ENCODE measurements at places on chromosomes 1 and 21.

DNA sequence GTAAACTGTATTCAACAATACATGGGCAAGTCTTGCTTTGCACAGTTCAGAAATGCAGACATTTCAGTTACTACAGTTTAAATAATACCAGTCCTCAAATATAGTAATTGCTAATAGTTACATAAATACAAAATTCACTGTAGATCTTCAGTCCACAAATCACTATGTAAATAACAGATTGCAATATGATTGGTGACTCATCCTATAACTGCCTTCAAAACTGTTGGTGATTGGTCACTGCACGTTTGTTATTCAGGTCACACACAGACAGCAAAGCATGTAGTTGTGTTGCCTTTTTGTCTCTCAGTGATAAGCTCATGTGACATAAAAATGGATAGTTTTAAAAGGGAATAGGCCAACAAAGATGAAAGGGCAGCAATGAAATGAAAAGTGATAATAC lies 186.5 kb upstream of the CTTNBP2NL start:
- no peak for DNase-seq

DNA sequence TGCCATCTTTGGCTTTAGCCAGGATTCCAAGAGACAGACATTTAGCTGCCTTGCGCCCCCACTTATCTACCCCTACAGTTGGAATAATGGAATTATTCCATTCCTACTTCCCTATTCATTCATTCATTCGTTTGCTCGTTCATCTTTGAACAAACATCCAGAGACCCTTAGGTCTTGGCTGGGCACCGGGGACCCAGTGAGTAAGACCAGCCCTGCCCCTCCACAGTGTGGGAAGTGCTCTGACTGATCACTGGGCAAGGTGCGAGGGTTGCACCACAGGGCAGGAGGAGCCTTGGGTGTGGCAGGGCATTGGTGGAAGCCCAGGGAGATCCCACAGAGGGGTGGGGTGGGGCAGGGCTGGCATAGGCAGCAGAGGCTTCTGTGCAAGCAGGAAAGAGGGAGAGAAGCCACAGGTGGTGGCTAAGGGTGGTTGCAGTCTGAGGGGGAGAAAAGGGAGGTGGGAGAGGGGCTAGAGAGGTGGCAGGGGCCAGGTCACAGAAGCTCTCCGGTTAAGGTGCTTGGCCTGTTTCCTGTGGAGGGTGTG lies 35.0 kb upstream of the TMEM61 start:
- no peak for DNase-seq

DNA sequence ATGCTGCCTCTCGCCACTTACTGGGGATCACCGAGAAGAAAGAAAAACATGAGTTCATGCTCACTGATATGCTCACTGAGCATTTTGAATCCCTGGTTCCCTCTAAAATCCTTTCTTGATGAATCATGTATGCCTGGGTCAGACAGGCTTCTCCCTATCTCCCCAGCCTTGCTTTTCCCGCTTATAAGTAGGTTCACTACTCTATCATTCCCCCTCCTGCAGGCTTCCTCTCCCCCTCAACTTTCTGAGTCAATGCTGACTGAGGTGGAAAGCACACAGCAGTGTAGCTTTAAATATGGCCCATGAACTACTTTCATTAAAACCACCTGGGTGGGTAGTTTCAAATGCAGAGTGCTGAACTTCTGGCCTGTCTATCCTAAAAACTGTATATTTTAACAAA lies 41.7 kb downstream of the FMO4 start:
- peak; percentile 24 for DNase-seq

DNA sequence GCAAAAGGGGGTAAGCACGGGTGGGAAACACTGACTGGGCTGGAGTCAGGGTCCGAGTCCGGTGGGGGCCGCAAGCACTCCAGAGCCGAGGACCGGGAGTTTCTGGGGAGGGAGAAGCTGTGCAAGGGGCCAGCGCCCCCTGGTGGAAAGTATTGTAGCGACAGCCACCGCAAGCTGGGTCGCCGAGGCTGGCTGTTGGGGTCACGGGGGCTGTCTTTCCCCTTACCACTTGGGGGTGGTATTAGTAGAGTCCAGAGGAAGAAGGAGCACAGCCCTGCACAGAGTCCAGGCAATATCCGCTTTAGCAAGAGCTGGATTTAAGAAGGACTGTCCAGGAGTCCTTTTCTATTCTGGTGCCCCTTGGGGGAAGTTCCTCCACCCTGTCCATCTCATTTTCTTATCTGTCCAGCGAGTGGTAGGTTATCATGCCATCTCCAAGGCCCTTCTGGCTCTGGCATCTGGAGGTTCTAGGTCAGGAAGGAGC lies 17.9 kb upstream of the ETV3 start:
- DNase-seq: no peak

- DNase-seq: no peak
Measured at GRCh38 chr1:188426561-188426960, 1597.8 kb downstream of the PLA2G4A start.

DNA sequence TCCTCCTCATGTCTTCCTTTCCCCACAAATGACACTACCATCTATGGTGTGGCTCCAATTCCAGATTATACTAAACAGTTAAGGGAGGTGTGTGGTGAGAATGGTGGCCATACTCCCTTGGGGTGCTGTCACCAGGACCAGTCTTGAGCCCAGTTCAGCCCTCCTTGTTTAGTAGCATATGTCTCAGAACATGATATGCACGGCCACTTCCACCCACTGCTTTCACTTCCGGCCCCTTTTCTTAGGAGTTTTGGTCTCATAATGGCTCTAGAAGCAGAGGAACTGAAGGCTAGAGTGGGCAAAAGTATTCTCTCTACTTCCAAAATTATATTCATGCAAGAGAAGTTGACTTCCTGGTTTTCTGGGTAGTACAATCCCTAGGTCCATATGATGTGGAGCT lies 45.3 kb upstream of the CACNA1E start:
- DNase-seq: no peak

GRCh38 chr1:160837558-160838205 lies 25.0 kb downstream of the CD244 start:
- no peak for DNase-seq

DNA sequence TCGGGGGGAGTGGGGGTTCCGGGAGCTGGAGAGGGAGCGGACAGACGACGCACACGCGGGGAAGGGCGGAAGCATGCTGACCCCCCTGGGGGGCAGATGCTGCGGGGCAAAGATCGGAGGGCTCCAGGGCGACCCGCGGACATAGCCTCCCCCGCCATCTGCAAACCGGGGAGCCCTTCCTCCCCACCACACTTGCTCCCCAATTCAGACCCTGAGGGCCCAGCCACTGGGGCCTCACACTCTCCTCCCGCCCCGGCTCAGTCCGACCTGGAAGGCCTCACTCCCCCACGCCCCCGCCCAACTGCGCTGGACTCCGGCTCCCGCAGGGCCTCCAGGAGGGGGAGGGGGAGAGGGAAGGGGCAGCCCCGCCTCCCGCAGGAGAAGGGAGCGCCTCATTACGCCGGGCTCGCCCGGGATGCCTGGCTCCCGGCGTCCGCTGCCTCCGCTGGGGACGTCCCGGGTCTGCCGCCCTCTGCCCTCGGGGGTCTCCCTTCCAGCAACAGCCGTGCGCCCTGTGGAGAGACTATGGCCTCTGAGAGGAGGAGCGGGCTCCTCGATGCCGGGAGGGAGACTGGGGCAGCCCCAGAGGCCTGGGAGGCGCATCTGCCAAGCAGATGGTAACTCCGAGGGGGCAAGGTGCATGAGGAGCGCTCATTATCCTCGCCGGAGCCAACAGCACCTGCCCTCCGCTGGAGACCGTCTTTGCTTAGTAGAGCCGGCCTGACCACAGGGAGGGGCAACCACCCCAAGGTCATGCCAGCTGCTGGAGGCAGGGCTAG lies 636 bp upstream of the CAMK2N1 start:
- DNase-seq: no peak

DNA sequence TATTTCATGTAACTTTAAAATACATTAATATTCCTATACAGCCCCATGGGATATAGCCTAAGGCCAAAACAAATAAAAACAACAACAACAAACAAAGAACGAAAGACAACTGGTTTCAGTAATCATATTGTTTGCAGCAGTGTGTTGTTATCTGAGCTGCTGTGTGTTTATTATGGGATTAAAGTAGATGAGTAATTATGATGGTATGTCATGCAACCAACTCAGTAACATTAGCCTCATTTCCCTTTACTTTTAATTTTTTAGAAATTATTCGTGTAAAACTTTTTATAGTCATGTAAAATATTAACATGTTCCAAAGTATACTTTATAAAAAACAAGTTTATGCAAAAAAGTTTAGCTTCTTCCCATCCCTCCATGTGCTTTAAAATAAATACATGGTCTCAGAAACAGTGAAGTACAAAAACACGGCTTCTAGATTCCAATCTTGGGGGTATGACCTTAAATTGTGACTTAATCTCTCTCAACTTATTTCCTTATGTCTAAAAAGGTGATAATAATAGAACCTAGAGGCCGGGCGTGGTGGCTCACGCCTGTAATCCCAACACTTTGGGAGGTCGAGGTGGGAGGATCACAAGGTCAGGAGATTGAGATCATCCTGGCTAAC lies 176.1 kb downstream of the SLC45A1 start:
- DNase-seq: no peak

- no peak for DNase-seq
Measured at GRCh38 chr1:78687914-78688313, 38.3 kb downstream of the IFI44 start.

- DNase-seq: no peak
Measured at GRCh38 chr21:27674041-27674615, 707.2 kb upstream of the ADAMTS5 start.

DNA sequence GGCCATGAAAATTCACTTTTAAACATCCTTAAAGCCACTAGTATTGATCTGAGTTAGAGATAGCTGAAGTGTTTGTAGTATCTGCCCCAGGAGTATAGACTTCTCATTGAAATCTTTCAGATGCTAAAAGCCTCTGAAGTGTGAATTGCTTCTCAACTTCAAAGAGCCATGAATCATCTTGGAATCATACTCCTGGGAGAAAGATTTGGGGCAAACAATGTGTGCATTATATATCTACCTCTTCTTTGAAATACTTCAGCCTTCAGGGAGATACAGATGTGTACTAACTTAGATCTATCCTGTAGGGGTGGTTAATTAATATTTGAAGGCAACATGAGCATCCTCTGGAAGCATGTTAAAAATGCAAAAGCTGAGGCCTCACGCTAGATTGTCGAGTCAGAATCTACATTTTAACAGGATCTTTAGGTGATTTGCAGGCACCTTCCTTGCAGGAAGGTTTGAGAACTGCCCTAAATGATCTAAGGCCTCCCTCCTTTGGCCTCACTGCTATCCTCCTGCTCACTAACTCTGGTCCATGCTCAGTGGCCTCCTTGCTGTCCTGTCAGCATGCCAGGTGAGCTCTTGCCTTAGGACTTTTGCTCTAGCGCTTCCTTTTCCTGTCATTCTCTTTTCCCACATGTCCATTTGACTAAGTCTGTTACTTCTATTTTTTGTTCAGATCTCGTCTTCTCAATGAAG lies 6.0 kb upstream of the SCYL3 start:
- no peak for DNase-seq

GRCh38 chr1:116504308-116505156 lies 66.3 kb downstream of the CD58 start:
- DNase-seq: no peak

DNA sequence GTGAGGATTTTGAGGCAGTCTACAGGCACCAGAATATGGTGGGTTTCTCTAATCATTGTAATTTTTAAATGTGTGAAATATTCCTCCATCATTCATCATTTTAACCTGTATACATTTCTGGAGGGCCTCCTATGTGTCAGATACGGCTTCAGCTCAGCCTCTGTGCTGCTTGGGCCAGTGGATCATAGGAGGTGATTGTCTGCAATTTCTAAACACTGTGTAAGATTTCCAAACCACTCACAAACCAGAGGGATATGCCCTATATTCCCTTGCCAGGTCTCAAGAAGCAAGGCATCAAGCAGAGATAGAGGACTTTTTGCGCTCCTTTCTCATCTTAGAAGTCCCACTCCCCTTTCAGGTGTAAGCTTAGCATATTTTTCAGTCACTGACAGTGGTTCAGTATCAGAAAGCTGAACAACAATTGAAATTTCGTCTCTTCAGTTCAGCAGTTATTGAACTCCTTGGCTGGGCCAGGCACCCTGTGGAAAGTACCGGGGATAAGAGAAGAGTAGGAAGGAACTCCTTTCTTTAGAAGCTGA lies 190.9 kb downstream of the NFIA start:
- no peak for DNase-seq

DNA sequence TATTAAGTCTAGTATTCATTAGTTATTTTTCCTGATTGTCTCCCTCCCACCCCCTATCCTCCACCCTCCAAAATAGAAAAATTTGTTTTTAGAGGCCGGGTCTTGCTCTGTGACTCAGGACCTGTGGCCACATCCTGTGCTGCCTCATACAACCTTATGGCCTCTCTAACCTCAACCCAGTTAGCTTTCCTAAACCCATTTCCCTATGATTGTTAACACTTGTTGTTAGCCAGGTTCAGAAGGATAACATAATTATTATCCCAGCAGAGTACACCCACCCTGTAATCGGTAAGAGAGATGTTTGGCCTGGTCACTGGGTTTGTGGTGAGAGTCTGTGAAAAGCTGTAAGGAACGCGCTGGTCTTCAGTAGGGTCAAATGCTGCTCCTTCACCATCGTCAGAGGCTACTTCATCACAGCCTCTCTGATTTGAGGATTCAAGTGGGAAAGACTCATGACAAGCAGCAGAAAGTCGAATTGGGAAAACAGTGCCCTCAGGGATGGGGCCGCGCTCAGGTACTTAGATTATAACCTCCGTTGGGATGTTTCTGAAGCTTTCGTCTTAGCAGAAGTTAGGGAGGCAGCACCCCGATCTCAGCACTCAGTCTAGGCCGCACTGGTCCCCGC lies 35.9 kb upstream of the HMGN1 start:
- DNase-seq: no peak

GRCh38 chr1:96333522-96334235 lies 387.9 kb upstream of the PTBP2 start:
- DNase-seq: no peak

- no peak for DNase-seq
Measured at GRCh38 chr1:178928976-178929375, 58.1 kb upstream of the ANGPTL1 start.

All from HS-27A (cell line).